ENCODE measurements at places on chromosomes 16 and 17. TPM values are rescaled to one million over a fixed set of nuclear protein-coding genes. Genes with fewer than 3 reads are reported as not detected.

DNA sequence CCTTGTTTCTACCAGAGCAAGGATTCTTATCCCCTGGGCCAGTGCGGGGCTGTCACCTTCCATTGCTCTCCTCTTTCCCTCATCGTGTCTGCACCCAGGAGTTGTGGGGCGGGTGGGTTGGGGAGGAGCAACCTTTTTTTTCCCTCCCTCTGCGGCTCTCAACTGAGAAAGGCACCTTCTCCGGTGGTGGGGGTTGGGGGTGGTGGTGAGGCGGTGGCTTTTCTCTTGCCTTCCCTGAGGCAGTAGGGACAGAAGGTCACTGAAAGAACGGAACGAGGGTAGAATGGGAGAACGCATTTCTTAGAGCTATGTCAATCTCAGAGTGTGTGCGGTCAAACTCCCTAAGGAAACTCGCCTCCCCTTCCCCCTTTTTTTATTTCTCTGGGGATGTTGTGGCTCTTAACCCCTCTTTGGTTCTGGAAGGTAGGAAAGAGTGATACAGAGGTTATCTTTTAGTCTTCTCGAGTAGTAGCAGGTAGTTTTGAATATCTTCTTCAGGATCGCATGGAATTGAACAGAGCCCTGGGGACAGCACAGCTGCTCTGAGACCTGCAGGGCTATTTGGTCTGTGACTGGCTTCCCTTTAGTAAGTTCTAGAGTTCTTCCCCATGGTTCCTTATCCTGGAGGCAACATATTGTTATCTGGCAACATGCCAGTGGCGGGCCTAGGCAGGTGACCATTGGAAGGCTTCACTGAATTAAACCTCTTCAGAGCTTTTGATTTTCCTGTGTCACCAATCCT lies 994 bp downstream of the CLTC start:
- DNase-seq: peak; percentile 61

GRCh38 chr17:66595893-66596292 lies 239.0 kb upstream of the CACNG5 start:
- DNase-seq: no peak

The SLC4A1 gene
- not detected for total RNA-seq

The TBC1D26 gene
- total RNA-seq: not detected

All from dermis blood vessel endothelial cell (primary cell).